ENCODE measurements at places on chromosomes 5 and 9.

DNA sequence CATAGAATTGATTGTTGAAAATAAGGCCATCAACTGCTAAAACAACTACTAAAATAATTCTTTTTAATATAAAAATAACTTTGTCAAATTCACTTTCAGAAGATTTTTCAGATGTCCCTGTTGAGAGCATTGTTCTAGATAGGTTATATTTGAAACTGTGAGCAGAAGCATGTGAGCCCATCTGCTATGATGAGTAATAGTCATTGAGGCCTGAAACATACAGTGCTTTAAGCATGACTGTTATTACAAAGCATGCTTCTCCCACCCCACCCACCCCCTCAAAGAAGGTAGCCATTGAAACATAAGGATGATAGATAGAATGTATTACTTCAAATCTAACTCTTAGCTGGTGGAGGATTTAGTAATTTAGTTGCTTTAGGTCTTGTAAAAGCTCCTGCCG lies 86.0 kb downstream of the UHRF2 start:
- no peak for DNase-seq

GRCh38 chr9:130185490-130186031 lies 13.4 kb downstream of the NCS1 start:
- no peak for DNase-seq

DNA sequence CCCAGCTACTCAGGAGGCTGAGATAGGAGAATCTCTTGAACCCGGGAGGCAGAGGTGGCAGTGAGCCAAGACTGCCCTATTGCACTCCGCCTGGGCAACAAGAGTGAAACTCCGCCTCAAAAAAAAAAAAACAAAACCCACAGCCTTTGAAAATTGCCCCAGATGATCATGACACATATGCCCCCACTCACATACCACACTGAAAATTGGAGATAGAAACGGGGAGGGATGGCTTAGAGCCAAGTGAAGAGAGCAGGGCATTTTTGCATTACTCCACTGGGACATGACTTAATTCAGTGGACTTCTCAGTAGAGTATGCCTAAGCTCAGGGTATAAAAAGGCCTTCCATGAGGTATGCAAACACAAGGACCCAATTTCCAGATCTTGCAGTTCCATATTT lies 309.3 kb downstream of the BNC2 start:
- DNase-seq: no peak

- DNase-seq: no peak
Observed at GRCh38 chr5:61332851-61333320, 828 bp downstream of the ZSWIM6 start.

GRCh38 chr9:77987880-77988525 lies 43.6 kb downstream of the GNAQ start:
- no peak for DNase-seq

- DNase-seq: no peak
Observed at GRCh38 chr9:125785248-125785751, 38.1 kb downstream of the PBX3 start.

DNA sequence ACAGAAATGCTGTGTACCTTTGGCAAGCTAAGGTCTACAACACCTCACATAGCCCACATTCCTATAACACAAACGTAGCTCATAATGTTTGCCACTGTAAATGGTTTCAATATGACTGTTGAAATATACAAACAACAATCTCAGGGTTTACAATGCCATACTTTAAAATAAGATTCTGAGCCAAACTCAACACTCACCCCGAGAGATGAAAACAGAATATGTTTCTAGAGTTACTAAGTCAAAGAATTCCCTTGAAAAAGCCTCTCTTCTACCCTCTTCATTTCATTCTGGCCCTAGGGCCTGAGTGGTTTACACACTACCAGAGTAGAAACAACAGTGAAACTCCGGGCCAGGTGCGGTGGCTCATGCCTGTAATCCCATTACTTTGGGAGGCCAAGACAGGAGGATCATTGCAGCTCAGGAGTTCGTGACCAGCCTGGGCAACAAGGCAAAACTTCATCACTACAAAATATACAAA lies 72.6 kb downstream of the MYO10 start:
- DNase-seq: no peak

- DNase-seq: peak; percentile 6
Observed at GRCh38 chr9:20941174-20941690, 90.2 kb downstream of the HACD4 start.

DNA sequence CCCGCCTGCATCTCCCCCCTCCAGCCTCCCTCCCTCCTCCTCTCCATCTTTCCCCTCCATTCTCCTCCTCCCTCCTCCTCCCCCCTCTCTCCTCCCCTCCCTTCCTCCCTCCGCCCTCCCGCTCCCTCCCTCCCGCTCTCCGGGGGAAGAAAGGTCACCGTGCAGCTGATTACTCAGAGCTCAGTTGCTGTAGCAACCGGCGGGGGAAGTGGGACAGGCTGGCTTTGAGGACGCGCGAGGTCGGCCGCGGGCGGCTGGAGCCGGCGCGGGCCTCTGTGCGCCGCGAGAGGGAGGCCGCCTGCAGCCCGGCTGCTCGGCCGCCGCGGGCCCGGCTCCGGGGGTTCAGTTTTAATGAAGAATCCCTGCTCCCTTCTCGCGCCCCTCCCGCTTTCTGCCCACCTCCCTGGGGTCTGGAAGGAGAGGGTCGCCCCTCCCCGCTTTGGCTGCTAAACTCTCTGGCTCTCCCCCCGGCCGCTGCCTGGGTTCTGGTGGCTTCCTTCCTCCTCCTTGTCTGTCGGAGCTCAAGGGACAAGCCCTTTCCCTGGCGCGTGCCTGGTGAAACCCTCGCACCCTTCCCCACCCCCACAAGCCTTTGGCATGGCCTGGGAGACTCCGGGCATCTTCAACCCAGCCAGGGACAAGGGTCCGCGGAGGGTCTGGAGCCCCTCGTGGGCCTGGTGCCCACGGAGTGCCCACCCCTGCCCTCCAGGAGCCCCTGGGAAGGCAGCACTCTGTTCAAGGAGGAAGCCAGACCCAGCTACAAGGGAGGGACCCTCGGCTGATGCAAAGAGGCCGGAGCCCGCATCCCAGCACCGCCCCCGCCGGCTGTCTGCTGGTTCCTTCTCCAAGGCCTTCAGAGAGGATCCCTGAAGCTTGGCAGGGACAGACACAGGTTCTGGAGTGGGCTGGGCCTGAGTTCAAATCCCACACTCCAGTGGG lies 160.3 kb downstream of the C9orf50 start:
- peak; percentile 81 for DNase-seq

- no peak for DNase-seq
Observed at GRCh38 chr9:121721058-121721350, 69.6 kb downstream of the DAB2IP start.

GRCh38 chr9:93287189-93287552 lies 103.2 kb downstream of the WNK2 start:
- DNase-seq: no peak

DNA sequence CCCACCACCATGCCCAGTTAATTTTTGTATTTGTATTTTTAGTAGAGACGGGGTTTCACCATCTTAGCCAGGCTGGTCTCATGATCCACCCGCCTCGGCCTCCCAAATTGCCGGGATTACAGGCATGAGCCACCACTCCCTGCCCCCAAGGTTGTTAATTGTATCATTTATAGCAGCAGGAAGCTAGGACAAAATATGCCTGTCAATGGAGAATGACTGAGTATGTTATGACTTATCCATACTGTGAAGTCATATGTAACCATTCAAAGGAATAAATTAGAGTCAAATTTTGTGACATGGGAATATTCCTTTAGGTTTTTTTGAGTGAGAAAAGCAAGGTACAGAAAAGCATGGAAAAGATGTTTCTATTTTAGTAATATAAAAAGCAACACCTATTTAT lies 3.9 kb upstream of the DAB2 start:
- DNase-seq: no peak

DNA sequence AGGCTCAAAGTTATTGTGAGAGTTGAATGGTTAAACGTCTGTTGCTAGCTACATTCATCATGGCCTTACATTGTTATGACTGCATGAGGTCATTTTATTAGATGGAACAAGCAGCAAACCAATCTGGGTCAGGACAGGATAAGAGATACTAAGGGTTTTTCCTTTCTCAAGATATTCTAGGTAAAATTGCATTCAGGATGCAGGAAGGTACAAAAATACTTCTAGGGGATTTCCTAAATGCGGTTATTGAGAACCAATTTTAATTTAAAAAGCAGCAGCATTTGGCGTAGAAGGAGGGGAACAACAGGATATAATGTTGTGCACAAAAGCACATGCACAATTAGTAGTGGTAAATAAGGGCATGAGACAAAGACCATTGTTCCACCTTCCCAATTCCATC lies 39.2 kb upstream of the LURAP1L start:
- DNase-seq: no peak

DNA sequence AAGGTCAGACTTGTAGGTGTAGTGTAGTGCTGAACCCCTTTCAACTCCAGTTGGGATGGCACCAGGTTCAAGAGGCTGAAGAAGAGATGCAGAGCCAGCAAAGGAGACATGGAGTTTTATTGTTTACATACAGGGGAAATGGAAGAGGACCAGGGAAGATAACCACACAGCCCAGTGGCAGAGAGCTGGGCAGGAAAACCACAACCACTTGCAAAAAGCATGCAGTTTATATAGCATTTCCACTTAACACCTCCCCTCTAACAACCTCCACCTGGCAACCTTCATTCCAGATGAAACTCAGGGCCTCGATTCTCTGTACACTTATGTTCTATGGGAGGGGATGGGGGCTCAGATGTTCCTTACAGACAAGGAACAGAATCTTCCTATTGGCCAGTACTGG lies 56.9 kb downstream of the SNX24 start:
- DNase-seq: no peak

DNA sequence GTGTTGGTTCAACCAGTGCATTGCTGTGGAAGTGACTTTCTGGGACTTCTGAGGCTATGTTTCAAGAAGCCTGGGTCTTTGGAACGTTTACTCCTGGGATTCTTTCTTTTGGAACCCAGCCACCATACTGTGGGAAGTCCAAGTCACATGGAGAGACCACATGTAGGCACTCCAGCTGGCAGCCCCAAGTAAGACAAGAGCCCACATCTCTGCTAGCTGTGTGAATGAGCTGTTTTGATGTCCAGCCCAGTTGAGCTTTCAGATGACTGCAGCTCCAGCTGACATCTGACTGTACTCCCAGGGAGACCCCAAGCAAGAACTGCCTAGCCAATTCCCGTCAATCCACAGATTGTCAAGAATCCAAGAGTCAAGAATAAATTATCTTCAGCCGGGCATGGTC lies 60.1 kb upstream of the SPATA31D4 start:
- no peak for DNase-seq

Data from stimulated activated CD8-positive, alpha-beta memory T cell treated with anti-CD3 and anti-CD28 coated beads, Interleukin-4, amount 100 ng/mL, for 4 hours (primary cell).